Nephron progenitor cell (in vitro differentiated cells): ENCODE measurements at places on chromosomes 7 and 10.

GRCh38 chr10:3790272-3790671 lies 5.3 kb upstream of the KLF6 start:
- DNase-seq, result no peak
- no peak overlapping the region for H3K4me3 ChIP-seq
- H3K27me3 ChIP-seq, result peaks cover 3% of the 10 kb centered on the region
- H3K36me3 ChIP-seq, result peaks cover 18% of the 10 kb centered on the region
- no peak overlapping the region for H3K27ac ChIP-seq

GRCh38 chr7:88357781-88358525 lies 51.3 kb upstream of the STEAP4 start:
- no peak for DNase-seq
- H3K27ac ChIP-seq, result no peak overlapping the region
- H3K4me3 ChIP-seq, result no peak overlapping the region
- H3K4me1 ChIP-seq, result peaks cover 17% of the 10 kb centered on the region

GRCh38 chr7:88396295-88396947 lies 89.7 kb upstream of the STEAP4 start:
- H3K4me3 ChIP-seq, result no peak overlapping the region
- peaks cover 11% of the 10 kb centered on the region for H3K4me1 ChIP-seq
- no peak overlapping the region for H3K27ac ChIP-seq
- no peaks in the 10 kb centered on the region for H3K36me3 ChIP-seq

- no peak for DNase-seq
- H3K4me1 ChIP-seq, result no peaks in the 10 kb centered on the region
- peaks cover 19% of the 10 kb centered on the region for H3K36me3 ChIP-seq
- H3K4me3 ChIP-seq, result no peak overlapping the region
Observed at GRCh38 chr7:102983602-102984001, 70.8 kb downstream of the LRRC17 start.

DNA sequence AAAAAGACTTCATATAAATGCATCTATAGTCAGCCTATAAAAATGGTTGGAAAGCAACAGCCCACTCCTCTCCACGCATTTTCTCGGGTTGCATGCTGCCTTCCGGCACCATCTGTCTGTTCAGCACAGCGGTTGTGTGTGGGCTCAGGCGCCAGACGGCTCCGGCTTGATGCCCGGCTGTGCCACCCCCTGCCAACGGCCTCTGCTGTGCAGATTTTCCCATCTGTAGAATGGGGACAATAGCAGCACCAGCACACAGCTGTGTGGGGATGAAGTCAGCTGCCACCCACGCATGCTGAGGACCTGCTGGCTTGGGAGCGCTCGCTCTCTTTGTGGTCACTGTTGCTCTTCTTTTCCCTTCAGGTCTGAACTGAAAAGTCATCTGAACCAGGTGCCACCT lies 19.5 kb downstream of the PRKAG2 start:
- peaks cover 37% of the 10 kb centered on the region for H3K27me3 ChIP-seq
- H3K27ac ChIP-seq, result no peak overlapping the region
- no peaks in the 10 kb centered on the region for H3K36me3 ChIP-seq
- no peak for DNase-seq

DNA sequence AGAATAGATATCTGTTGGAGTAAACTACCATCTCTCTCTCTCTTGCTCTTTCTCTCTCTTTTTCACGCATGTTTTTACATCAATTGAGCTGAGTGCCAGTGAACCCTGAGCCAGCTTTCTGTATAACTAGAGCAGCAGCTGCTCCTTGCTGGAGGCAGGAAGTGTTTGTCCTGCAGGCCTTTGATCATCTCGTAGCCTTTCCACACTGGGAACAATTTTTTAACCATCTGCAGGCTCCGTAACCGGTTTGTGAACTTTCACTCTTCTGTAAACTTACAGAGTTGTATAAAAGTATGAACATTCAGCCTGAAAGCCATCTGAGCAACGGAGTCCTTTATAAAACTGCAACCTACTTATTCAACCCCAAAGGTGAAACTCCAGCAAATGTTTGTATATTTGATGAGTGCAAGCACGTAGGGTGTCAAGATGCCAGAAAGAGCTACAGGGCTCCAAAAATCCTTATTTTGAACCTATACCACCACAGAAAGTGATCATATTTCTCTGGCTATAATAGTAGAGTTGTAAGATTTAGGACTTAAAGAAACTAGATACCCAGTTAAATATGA lies 162.8 kb upstream of the NFE2L3 start:
- DNase-seq, result no peak
- H3K27ac ChIP-seq, result no peak overlapping the region
- H3K36me3 ChIP-seq, result no peaks in the 10 kb centered on the region
- peaks cover 19% of the 10 kb centered on the region for H3K4me1 ChIP-seq
- peaks cover 10% of the 10 kb centered on the region for H3K27me3 ChIP-seq

DNA sequence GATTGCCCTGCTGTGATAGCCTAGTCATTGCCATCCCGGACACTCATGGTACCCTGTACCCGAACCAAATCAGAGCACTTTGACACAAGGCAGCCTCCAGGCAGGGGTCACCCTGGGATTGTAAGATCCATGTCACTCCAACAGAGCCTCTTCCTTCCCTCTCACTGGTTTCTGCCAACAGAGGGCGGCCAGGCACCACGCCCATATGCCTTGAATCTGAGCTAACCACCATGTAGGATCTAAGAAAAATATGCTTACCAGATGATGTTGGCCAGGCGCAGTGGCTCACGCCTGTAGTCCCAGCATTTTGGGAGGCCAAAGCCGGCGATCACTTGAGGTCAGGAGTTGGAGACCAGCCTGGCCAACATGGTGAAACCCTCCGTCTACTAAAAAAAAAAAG lies 389.2 kb upstream of the KLF6 start:
- no peak overlapping the region for H3K4me3 ChIP-seq
- H3K36me3 ChIP-seq, result peaks cover 11% of the 10 kb centered on the region
- no peaks in the 10 kb centered on the region for H3K27me3 ChIP-seq
- no peak overlapping the region for H3K27ac ChIP-seq

DNA sequence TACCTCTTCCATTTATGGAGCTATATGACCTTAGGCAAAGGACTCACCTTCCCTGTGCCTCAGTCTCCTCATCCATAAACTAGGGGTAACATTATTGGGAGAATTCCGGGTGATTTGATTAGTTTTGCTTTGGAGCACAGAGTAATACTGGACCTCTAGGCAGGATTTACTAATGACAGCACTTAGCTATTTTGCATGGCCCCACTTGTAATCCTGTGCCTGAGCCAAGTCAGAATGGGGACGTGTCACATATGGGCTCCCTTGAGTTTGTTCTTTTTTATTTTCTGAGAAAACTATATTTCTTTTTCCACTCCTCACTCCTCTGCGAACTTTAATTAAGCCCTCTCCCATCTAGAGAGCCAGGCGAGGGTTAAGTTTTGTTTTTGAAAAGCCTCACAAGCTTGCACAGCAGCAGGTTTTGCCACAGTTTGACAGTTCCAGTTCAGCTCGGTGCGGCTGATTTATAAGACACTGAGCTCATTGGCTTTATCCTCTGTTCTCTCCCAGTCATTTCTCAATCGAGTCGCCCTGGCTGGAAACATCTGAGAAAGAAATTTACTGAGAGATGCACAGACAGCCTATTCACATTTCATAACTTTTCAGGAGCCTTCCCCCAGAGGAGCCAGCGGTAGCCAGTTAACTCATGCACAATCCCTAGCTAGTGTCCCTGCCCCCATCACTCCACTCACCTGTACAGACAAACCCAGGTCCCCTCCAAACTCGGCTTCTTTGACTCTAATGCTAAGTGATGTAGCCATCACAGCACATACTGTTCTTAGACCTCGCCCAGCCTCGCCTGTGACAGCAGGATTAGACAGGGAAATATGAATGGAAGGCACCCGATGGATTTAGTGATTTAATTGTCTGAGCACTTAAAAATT lies 441.9 kb upstream of the NPVF start:
- peak overlapping the region; percentile 98 for H3K27ac ChIP-seq
- H3K4me3 ChIP-seq, result peak overlapping the region; percentile 41
- peaks cover 3% of the 10 kb centered on the region for H3K27me3 ChIP-seq
- H3K4me1 ChIP-seq, result peaks cover 84% of the 10 kb centered on the region

DNA sequence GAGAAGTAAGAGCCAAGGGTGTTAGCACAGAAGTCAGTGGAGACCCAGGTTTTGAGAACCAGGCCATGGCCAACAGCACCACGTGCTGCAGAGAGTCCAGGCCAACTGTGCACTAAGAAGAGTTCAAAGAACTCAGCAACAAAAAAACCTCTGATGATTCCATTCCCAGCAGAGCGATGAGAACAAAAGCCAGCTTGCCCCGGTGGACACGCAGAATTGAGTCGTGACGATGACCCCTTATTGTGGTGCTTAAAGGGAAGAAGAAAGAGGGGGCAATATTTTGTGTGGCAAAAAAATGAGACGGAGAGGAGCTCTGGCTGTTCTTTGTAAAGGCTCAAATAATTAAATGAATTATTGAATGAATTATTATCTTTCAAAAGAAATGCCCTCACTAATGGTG lies 468.3 kb upstream of the AUTS2 start:
- H3K27me3 ChIP-seq, result peaks cover 10% of the 10 kb centered on the region
- no peak for DNase-seq
- H3K27ac ChIP-seq, result no peak overlapping the region
- no peak overlapping the region for H3K4me3 ChIP-seq

- no peak for DNase-seq
- no peak overlapping the region for H3K4me3 ChIP-seq
- H3K36me3 ChIP-seq, result no peaks in the 10 kb centered on the region
Observed at GRCh38 chr10:71641449-71641848, 78.1 kb downstream of the C10orf105 start.

GRCh38 chr7:41760293-41760692 lies 57.4 kb upstream of the INHBA start:
- peaks cover 8% of the 10 kb centered on the region for H3K36me3 ChIP-seq
- no peaks in the 10 kb centered on the region for H3K27me3 ChIP-seq
- DNase-seq, result no peak
- H3K4me1 ChIP-seq, result no peaks in the 10 kb centered on the region
- no peak overlapping the region for H3K27ac ChIP-seq

DNA sequence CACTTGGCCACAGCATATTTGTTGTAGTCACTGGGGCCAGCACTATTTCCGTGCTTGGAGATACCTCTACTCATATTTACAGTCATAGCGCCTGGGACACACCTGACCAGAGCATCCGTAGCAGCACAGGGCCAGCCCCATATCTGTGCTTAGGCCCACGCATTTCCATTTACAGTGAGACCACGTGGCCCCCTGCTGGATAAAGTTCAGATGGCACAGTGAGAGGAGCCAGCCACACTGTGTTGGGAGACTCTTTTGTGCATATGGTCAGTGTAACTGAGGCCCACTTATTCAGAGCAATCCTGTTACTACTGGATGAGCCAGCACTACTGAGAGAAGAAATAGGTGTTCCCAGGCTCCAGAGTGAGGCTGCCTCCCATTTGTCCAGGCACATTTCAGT lies 455.3 kb downstream of the REEP3 start:
- DNase-seq, result peak; percentile 57
- no peak overlapping the region for H3K4me3 ChIP-seq
- no peaks in the 10 kb centered on the region for H3K36me3 ChIP-seq
- H3K27ac ChIP-seq, result no peak overlapping the region
- H3K4me1 ChIP-seq, result peaks cover 19% of the 10 kb centered on the region

DNA sequence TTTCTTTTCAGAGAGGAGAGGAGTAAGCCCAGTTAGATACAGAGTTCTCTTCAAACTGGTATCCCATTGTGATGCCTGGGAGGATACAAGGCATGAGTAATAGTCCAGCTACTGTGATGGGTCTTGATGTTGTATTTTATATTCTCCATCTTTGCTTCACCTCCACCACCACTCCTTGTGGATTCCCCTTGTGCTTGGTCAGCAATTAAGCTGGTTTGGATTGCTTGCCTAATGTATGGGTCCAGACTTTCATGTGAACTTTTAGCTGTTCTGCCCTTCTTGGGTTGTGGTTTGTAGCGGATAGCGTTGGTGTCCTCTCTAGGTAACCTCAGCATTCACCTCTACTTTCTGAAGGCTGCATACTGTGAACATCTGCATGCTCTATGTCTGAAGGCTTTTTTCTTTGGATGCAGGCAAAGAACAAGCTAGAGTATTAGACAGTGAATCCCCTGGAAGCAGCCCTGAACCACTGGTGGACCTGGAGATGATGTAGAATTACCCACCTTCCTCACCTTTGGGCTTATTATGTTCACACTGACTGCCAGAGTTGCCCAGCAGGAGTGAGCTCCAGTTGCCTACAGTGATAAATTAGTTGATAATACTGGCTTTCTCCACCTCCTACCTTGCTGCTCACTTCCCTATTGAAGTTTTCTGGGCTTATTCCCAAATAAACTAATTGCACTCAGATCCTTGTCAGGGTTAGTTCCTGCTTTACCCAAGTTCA lies 126.5 kb upstream of the MTPN start:
- no peaks in the 10 kb centered on the region for H3K27me3 ChIP-seq
- H3K4me3 ChIP-seq, result no peak overlapping the region
- H3K4me1 ChIP-seq, result no peaks in the 10 kb centered on the region
- H3K36me3 ChIP-seq, result peaks cover 4% of the 10 kb centered on the region

DNA sequence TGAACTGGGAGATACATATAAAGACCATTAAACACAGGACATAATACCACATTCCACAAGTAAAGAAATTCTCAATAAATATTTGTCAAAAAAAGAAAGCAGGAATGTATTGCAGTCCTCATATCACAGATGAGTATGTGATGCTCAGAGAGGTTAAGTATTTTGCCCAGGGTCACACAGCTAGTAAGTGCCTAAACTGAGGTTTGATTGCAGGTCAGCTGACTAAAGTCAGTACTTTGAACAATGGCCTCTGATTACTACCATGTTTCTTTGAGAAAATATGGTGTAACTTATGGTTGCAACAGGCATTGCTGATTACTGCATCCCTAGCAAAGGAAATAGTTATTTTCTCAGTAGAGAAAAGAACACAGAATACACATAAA lies 267.1 kb downstream of the ELMO1 start:
- H3K36me3 ChIP-seq, result peaks cover 8% of the 10 kb centered on the region
- no peaks in the 10 kb centered on the region for H3K27me3 ChIP-seq
- no peak overlapping the region for H3K4me3 ChIP-seq
- DNase-seq, result no peak
- H3K27ac ChIP-seq, result no peak overlapping the region

- H3K27me3 ChIP-seq, result peaks cover 3% of the 10 kb centered on the region
- DNase-seq, result no peak
- no peak overlapping the region for H3K4me3 ChIP-seq
- H3K27ac ChIP-seq, result no peak overlapping the region
Observed at GRCh38 chr10:32795598-32796183, 162.3 kb downstream of the ITGB1 start.

- peak overlapping the region; percentile 67 for H3K4me3 ChIP-seq
- H3K27ac ChIP-seq, result no peak overlapping the region
- peaks cover 15% of the 10 kb centered on the region for H3K36me3 ChIP-seq
- peaks cover 37% of the 10 kb centered on the region for H3K4me1 ChIP-seq
- no peaks in the 10 kb centered on the region for H3K27me3 ChIP-seq
Observed at GRCh38 chr7:94906065-94906851, 1.1 kb upstream of the PPP1R9A start.
